ENCODE measurements at places on chromosomes 2 and 18. TPM values are rescaled to one million over a fixed set of nuclear protein-coding genes. Genes with fewer than 3 reads are reported as not detected.

- no peak for DNase-seq
Measured at GRCh38 chr2:146228466-146229058, 1616.3 kb upstream of the ACVR2A start.

GRCh38 chr2:163465440-163465839 is 270.4 kb downstream of the FIGN start:
- DNase-seq: peak; percentile 38

GRCh38 chr2:3533836-3534235 is 14.5 kb upstream of the ADI1 start:
- DNase-seq: no peak

DNA sequence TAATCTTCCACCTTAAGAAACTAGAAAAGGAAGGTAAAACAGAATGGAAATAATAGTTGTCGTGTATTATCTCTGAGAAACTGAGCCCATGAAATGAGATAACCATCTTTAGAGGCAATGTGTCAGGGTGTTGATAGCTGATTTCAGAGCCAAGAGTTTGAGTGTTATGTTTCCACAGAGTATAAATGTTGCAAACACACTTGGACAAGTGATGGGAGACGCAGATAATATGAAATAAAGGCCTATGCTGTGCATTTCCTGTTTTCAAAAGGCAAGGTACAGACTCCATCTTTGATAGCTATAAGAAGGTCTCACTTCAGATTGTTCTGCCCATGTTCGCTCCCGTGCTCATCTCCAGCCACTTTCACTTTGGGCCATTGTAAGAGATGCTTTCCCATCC is 25.9 kb upstream of the DNER start:
- DNase-seq: no peak

- no peak for DNase-seq
Measured at GRCh38 chr2:45636008-45636407, 15.5 kb upstream of the PRKCE start.

GRCh38 chr18:21241301-21242048 is 557 bp upstream of the GREB1L start:
- DNase-seq: no peak

- DNase-seq: no peak
Measured at GRCh38 chr2:10922307-10923007, 10.7 kb downstream of the KCNF1 start.

- DNase-seq: no peak
Measured at GRCh38 chr2:27751377-27751776, 20.1 kb upstream of the MRPL33 start.

Gene DCDC2C
- 0.46 TPM for polyA plus RNA-seq

Data from forelimb muscle (tissue), 1 donor.